HCT116 (cell line): ENCODE measurements at places on chromosomes 3 and 15.

GRCh38 chr3:54212723-54213122 lies 90.4 kb downstream of the CACNA2D3 start:
- no peak for DNase-seq

DNA sequence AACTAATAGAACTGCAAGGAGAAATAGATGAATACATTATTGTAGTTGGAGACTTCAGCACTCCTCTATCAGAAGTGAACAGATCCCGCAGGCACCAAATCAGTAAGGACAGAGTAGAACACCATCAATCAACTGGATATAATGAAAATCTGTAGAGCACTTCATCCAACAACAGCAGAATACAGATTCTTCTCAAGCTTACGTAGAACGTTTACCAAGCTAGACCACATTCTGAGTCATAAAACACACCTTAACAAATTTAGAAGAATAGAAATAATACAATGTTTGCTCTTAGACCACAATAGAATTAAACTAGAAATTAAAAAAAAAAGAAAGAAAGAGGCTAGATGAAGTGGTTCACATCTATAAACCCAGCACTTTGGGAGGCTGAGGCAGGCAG lies 70.7 kb upstream of the NEDD4 start:
- DNase-seq = no peak

DNA sequence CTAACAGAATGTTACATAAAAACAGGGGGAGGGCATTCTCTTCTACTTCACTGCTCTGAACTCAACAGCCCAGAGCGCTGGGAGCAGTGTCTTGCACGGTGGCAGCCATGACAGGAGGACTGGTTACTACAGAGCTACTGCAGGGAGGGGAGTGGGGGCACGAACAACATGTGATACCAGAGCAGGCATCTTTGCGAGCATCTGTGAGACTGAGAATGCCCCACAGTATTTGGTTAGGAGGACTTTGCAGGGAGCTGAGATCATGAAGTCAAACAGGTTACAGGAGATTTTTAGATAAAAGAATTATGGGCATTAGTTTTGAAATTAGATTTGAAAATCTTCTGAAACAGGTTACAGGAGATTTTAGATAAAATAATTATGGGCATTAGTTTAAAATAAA lies 58.8 kb upstream of the GOLGA8B start:
- DNase-seq = no peak

DNA sequence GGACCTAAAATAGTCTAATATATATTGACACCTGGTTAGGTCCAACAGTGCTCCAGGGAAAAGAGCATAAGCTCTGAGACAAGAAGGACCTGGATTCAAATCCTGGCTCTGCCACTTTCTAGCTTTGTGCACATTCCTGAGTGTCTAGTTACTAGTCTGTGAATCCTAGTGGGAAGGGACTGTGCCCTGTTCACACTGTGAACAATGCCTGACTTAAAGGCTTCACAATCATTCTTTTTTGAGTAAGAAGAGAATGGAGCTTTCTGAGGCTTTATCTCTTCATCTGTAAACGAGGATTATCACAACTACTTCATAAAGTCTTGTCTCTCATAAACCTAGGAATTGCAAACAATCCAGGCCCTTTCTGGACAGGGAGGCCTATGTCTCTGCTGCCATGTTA lies 235.9 kb downstream of the SOX2 start:
- DNase-seq = no peak

DNA sequence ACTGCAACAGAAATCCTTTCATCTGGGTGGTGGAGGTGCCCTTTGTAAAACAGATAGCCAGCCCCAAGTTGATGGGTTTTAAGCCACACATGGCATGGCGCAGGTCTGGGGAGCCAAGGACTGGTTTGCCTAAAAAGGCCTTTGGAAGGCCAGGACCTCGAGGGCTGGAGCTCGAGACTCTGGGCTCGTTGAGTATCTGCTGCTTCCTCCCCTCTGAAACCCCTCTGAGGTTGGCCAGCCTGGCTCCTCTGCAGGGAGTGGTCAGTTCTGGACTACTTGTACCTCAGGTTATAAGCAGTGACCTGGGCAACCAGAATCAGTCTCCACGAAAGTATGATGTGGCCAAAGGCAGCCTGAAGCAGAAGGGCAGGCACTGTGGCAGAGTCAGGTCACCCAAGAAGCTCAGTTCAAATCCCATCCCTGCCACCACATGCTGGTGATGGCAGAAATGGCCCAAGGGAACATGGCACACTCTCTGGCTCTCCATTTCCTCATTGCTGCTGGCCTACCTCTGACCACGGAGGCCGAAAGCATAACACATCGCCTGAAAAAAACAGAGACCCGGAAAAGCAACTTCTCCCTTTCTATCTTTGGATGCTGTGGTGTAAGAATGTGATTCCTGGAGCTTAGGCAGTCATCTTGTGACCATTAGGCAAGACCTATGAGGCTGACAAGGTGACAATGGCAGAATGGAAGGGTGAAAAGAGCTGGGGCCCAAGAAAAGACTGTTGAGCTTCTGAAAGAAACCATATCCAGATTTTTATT lies 51.2 kb downstream of the WNT7A start:
- no peak for DNase-seq

GRCh38 chr3:105965384-105965783 lies 96.6 kb upstream of the CBLB start:
- no peak for DNase-seq

DNA sequence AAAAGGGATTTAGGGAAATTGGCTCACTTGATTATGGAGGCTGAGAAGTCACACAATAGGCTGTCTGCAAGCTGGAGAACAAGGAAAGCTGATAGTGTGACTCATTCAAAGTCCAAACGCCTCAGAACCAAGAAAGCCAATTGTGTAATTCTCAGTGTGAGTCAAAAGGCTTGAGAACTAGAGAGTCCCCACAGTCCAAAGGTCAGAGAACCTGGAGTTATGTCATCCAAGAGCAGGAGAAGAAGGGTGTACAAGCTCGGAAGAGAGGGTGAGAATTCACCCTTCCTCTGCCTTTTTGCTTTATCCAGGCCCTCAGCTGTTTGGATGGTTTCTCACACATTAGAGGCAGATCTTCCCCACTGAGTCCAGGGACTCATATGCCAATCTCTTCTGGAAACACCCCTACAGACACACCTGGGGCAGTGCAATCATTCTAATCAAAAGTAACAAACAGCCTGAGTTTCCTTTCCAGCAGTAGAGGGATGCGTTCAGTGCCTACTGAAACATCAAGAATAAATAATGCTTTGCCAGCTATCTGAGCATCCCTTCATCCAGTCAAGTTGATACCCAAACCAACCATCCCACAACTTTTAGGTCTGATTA lies 271.5 kb downstream of the SATB1 start:
- DNase-seq = peak; percentile 48
